Cerebellar nuclear complex (tissue), 1 donor: ENCODE measurements at places on chromosomes 5 and 9.

DNA sequence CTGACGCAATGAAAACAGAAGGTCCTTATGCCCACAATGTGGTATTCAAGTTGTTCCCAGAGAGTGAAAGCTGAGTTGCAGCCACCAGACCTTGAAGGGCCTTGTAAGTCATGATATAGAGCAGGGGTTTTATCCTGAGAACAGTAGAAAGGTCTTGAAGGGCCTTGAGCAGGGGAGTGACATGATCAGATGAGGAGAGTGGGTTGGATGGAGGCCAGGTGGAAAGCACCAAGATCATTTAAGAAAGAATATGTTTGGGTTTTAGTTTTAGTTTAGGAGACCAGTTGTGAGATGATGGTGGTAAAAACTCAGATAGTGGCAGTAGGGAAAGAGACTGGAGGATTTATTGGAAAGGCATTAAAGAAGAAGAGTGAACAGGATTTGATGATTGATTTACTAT, 5.9 kb downstream of the ITGA2 start:
- no peak for DNase-seq

GRCh38 chr5:57267805-57268204, 93.9 kb downstream of the GPBP1 start:
- DNase-seq: no peak

- DNase-seq: no peak
These were observed 40.4 kb downstream of the COL5A1 start for GRCh38 chr9:134682026-134682425.

GRCh38 chr5:13878357-13878756, 66.1 kb downstream of the DNAH5 start:
- DNase-seq: no peak

DNA sequence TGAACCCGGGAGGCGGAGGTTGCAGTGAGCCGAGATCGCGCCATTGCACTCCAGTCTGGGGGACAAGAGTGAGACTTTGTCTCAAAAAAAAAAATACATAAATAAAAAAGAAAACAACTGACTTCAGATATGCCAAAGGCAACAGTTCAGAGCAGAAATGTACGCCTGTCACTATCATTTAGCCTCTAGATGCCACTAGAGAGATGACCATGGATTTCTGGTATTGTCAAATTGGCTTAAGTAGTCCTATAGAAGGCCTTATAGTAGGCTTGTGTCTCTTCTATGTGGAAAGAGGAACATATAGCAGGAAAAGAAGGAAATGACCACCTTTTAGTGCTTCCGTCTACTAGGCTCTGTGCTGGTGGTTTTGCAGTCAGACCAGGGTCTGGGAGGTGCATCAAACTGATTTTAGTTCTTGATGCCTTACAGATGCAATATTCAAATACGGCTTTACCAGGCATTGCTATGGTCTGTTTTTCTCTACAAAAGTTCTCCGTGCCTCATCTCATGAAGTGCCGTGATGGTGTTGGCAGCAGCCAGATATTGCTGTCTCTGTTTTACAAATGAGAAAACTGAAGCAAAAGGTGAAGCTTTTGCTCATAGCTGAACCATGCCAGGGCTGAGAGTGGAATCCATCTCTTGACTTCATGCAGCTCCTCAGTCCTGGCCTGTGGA, 17.2 kb downstream of the AGXT2 start:
- no peak for DNase-seq

DNA sequence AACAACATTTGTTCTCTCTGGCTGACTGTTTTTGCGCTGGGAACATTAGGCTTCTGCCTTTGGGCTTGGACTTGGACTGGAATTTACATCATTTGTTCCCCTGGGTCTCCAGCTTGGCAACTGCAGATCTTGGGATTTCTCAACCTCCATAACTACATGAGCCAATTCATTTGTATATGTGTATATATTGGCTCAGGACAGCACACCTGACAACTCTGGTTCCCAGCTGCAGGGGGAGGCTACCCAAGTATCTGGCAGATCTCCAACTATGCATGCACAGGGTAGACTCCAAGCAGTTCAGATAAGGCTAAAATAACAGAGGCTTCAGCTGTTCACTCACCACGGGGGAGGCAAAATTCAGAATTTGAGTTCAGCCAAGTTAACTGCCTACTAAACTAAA, 31.6 kb upstream of the F2RL1 start:
- no peak for DNase-seq

DNA sequence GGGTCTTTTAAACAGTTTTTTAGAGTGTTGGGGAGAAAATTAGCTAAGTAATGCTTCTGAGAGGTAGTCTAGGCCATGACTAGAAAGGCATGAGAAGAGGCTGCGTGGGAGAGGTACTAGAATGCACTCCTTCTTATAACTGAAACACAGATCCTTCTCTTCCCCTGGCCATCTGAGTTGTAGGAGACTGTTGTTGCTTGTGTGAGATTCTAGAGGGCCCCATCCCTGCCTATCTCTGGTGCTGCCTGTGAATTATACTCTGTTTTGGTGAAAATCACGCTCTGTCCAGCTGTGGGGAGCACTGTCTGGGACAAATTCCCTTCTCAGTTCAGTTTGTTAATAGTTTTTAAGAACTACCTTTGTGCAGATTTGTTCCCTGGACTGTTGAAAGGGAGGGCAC, 37.5 kb downstream of the MAP1B start:
- no peak for DNase-seq

- no peak for DNase-seq
These were observed 120.4 kb upstream of the CDH9 start for GRCh38 chr5:27158775-27159174.

GRCh38 chr5:116626272-116626723, 51.7 kb upstream of the SEMA6A start:
- no peak for DNase-seq

DNA sequence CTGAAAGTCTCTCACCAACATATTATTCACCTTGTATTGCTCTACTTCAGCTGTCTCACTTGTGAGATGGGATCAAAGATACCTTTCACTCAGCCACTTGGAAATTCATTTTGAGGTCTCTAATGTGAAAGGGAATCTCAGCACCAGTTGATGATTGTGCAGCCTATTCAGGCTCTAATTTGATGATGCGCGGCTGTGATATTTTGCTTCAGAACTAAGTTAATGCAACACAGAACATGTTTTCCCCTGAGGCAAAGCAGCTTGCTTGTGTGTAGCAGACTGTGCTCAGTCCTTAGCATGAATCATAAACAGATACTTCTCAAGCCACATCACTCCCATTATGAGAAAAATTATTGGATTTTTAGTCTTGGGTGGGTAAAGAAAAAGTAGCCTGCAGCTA, 378.8 kb downstream of the OSTF1 start:
- DNase-seq: no peak

- DNase-seq: no peak
These were observed 2.0 kb downstream of the UBE2R2 start for GRCh38 chr9:33818847-33819500.

GRCh38 chr5:1852324-1852947, 30.3 kb downstream of the IRX4 start:
- no peak for DNase-seq

DNA sequence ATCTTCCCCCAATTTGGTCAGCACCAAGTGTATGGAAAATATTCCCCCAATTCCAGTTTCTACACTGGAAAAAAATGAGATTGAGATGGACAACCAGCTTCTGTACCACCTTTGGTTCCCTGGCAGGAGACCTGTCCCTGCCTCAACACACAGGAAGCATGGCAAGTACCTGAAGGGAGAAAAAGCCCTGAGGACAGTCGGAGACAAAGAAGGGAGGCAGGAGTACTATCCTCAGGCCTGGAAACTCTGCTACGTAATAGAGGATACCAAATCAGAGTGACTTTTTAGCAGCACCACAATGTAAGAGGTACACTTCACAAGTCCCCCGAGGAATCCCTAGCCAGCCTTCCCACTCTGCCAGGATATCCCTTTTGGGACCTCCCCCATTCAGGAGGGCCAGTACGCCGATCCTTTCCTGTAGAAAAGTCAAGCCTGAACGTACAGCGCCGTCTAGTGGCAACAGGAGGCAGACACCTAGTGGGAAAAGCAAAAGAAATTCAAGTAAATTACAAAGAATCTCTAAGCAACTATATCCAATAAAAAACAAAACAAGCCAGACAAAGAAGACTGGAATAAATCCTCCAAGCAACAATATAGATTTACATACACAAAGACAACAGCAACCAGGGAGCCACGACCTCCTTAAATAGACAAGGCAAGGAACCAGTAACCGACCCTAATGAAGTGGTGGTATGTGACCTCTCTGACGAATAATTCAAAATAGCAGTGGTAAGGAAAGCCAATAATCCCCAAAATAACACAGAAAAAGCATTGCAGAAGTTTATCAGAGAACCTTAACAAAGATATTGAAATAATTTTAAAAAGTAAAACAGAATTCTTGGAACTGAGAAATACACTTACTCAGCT, 63.3 kb upstream of the SLCO6A1 start:
- no peak for DNase-seq

DNA sequence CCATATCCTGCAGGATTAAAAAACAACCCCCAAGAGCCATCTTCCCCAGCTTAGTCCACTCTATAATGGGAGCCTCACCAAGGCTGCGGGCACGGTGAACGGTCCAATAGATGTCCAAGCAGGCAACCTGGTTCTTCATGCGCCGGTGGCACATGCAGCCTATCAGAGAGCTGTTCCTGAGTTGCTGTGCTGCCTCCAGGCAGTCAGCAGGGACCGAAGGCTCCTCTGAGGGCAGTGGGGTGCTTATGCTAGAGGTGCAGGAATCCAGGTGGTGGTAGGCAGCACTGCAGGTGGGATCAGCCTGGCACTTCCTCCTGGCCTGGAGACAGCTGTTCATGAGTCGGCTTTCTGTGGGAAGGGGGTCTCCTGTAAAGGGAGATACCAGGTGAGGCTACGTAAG, 10.2 kb downstream of the GFRA3 start:
- no peak for DNase-seq

DNA sequence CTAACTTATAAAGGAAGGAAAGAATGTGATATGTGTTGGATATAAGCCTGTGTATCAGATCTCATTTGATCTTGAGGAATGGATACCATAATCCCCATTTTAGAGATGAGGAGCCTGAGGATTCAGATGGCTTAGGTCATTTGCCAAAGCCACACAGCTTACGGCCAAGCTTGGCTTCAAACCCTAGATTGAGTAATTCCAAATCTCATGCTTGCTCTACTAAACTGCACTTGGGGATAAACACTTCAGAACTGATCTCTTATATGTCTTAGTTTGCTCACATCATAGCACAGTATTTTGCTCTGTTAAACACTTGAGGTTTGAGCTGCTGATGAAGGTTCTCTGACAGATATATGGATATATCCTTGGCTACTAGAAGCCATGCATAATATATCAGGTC, 504.4 kb downstream of the NTRK2 start:
- DNase-seq: no peak

DNA sequence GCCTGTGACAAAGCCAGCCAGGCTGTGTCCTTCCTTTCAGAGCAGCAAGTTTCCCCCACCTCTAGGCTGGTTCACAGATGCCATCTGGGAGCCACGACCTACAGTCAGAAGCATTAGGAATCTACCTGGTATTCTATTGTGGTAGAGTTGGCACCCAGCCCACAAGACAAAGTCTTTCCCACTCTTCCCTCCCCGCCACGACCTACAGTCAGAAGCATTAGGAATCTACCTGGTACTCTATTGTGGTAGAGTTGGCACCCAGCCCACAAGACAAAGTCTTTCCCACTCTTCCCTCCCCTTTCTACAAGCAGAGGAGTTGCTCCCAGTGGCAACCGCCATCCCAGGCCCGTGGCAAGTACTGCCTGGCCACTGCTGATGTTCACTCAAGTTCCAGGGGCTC, 157.8 kb upstream of the TNC start:
- no peak for DNase-seq

DNA sequence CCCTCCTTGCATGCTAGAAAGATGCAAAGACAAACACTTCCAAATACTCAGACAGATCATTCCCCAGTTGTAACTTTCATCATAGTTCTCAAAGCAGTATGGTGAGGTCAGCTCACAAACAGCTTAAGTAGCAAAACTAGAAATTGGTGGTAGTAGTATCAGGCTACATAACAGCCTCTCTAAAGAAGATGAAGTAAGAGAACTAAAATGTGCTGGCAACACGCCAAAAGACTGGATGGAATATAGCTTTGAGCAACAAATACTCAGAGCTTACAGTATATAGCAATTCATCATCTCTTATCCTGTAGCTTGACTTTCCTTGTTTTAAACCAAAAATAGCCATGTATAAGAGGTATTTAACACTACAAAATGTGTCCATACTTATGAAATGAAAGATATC, 7.5 kb downstream of the PFDN1 start:
- DNase-seq: no peak

DNA sequence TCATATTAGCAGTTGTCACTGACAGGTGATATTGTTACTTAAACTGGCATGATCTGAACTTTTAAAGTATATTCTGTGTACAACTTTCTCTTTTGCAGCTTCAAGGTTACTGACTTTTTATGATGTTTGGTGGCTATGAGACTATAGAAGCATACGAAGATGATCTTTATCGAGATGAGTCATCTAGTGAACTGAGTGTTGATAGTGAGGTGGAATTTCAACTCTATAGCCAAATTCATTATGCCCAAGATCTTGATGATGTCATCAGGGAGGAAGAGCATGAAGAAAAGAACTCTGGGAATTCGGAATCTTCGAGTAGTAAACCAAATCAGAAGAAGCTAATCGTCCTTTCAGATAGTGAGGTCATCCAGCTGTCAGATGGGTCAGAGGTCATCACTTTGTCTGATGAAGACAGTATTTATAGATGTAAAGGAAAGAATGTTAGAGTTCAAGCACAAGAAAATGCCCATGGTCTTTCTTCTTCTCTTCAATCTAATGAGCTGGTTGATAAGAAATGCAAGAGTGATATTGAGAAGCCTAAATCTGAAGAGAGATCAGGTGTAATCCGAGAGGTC, 5.9 kb downstream of the ZCCHC7 start:
- no peak for DNase-seq

DNA sequence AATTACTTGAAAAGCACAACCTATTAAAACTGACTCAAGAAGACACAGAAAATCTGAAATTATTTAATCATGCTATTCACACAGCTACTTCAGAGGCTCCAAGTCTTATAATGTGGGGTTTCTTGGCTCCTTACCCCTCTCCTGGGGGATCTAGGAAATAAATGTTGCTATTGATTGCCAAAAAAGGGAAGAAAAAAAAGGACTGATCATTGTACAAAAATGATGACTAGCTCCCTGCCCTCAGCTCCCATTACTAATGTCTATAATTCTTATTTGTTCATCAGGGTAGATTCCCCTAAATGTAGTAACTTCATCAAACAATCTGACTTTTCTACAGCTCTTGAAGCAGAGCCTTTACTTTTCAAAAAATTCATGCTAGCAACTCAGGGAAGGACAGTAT, 3.3 kb upstream of the SMC5 start:
- no peak for DNase-seq

- DNase-seq: no peak
These were observed 52.8 kb downstream of the SPATA31C2 start for GRCh38 chr9:88085476-88085875.

DNA sequence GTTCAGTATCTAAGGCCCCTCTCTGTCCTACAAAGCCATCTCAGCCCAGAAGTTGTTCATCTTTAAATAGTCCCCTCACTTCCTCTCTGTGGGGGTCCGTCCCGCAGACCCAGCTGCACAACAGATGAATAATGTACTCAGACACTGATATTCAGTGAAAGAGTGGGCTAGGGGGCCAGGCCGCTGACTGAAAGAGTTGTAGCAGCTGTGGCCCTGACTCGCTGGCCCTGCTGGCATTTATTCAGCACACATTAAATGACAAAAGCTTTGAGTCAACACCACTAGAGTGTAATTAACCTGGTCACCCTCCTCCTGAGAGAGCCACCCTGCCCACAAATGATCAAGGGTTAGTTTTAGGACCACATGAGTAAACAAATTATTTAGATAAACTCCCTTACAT, 76.3 kb downstream of the MED10 start:
- no peak for DNase-seq
